ENCODE measurements at places on chromosomes 7 and 10. TPM values are rescaled to one million over a fixed set of nuclear protein-coding genes. Genes with fewer than 3 reads are reported as not detected.

The TRIM4 gene
- 12.7 TPM for total RNA-seq

- H3K27ac ChIP-seq: peak overlapping the region; percentile 45
- peaks cover 9% of the 10 kb centered on the region for H3K36me3 ChIP-seq
- no peak overlapping the region for H3K4me3 ChIP-seq
- H3K27me3 ChIP-seq: no peaks in the 10 kb centered on the region
- H3K4me1 ChIP-seq: peaks cover 13% of the 10 kb centered on the region
Measured at GRCh38 chr7:130970196-130970595, 236.2 kb upstream of the KLF14 start.

- H3K27ac ChIP-seq: no peak overlapping the region
- no peaks in the 10 kb centered on the region for H3K36me3 ChIP-seq
- H3K4me1 ChIP-seq: no peaks in the 10 kb centered on the region
- no peak overlapping the region for H3K4me3 ChIP-seq
Measured at GRCh38 chr7:8724080-8724718, 290.8 kb downstream of the NXPH1 start.

- no peak overlapping the region for H3K4me3 ChIP-seq
- no peaks in the 10 kb centered on the region for H3K27me3 ChIP-seq
- H3K27ac ChIP-seq: no peak overlapping the region
- no peaks in the 10 kb centered on the region for H3K4me1 ChIP-seq
- no peaks in the 10 kb centered on the region for H3K36me3 ChIP-seq
Measured at GRCh38 chr7:120677535-120677934, 180.4 kb downstream of the TSPAN12 start.

- no peaks in the 10 kb centered on the region for H3K27me3 ChIP-seq
- H3K36me3 ChIP-seq: no peaks in the 10 kb centered on the region
- H3K4me3 ChIP-seq: no peak overlapping the region
- DNase-seq: no peak
Measured at GRCh38 chr7:47501406-47501805, 80.5 kb downstream of the TNS3 start.

GRCh38 chr7:155776606-155777005 lies 35.7 kb downstream of the SHH start:
- H3K4me1 ChIP-seq: no peaks in the 10 kb centered on the region
- no peak for DNase-seq
- H3K27ac ChIP-seq: no peak overlapping the region
- peaks cover 34% of the 10 kb centered on the region for H3K36me3 ChIP-seq
